NCI-H460 (cell line): ENCODE measurements at places on chromosomes 13 and 19.

GRCh38 chr19:15449620-15450527 lies at the start of gene WIZ:
TSS of gene WIZ (minus strand) at chr19:15449956. CDS start at chr19:15448307, 1,649 bp downstream.
- DNase-seq, result peak; percentile 57

GRCh38 chr13:98239162-98240076 lies 62.4 kb upstream of the RNF113B start:
- DNase-seq, result no peak

DNA sequence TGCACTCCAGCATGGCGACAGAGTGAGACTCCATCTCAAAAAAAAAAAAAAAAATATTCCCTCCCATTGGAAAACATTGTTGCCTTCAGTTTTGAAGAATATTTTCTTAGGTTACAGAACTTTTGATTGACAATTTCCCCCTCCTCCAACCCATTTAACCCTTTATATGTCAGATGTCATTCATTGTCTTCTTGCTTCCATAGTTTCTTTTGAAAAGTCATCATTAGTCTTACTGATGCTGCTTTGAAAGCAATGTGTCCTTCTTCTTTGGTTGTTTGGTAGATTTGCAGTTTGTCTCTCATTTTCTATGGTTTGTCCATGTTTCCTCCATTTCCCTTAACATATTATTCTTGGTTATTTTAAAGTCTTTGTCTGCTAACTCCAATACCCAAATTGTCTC lies 25.4 kb downstream of the ZNF558 start:
- no peak for DNase-seq

DNA sequence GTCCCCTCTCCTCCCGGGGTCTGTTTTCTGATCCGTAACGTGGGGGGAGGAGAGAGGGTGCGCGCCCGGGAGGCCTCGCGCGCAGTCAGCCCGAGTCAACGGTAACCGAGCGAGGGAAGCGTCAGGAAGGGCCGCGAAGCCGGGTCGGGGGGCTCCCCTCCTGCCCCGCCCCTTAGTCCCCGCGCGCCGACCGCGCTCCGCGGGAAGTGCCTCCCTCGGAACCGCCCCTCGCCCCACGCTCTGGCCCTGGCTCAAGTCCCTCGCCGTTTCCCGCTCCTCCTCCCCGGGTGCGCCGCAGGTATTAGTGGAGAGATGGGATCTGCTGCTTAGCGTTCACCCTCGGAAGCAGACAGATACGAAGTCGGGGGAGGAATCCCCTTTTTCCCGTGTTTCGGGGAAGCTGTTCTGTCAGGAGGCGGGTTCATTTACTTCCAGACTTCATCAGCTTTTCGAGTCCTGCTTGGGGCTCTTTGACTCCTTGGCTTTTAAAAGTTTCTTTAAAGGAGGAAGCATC lies 770 bp downstream of the HNRNPM start:
- DNase-seq, result no peak

DNA sequence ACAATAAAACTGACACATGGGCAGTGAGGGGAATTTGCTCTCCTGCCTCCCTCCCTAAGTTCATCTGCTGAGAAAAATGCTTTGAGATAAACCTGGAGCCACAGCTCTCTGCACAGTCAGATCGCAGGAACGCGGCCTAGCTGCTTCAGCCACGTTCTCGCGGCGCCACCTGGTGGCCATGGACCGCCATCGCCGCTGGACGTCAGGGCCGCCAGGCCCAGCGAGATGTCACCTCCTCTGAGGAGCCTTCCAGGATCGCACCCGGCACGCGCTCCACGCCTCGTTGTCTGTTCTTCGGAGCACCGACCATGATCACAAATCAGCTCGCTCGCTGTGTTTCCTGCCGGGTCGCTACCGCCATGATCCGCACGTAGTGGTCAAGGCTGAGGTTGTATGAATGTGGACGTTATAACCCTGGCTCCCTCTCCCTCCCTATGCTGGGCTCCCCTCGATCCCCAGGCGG lies 20.6 kb upstream of the USP29 start:
- DNase-seq, result no peak

GRCh38 chr13:100860866-100861265 lies 186.3 kb upstream of the TMTC4 start:
- no peak for DNase-seq

- DNase-seq, result no peak
Measured at GRCh38 chr13:44790289-44790688, 199.0 kb downstream of the NUFIP1 start.

GRCh38 chr13:113623491-113624234 lies 34.3 kb downstream of the ATP4B start:
- no peak for DNase-seq

GRCh38 chr19:17830567-17831418 lies 9.5 kb upstream of the INSL3 start:
- peak; percentile 80 for DNase-seq

GRCh38 chr19:31553846-31554215 lies 204.6 kb upstream of the TSHZ3 start:
- DNase-seq, result no peak

DNA sequence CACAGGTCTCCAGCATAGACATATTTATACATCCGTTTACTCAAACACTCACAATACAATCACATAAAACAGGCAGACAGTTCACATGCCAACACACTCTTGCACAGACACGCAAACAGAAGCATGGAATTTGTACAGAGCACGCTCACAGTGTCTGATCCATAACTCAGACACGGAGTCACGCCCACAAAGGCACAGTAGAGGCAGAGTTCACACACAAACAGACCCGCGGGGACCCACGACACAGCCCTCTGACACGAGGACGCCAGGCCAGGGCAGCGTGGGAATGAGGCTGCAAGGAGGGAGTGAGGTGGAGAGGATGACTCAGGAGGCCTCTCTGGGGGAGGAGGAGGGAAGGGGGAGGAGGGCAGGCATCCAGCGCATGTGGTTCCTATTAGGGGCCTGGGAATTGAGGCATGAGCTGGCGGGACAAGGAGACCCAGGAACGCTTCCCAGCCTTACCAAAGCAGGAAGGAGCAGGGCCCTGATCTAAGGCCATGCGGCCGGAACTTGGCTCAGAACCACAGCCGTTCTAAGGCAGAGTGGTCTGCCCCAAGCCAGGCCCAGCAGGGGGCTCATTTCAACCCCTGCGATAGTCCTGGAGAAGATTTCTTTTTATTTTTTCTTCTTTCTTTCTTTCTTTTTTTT lies 9.1 kb upstream of the OLFM2 start:
- peak; percentile 12 for DNase-seq

- DNase-seq, result no peak
Measured at GRCh38 chr13:112781881-112782361, 92.1 kb downstream of the ATP11A start.

- DNase-seq, result no peak
Measured at GRCh38 chr19:8515317-8515716, 1.4 kb upstream of the ZNF414 start.

DNA sequence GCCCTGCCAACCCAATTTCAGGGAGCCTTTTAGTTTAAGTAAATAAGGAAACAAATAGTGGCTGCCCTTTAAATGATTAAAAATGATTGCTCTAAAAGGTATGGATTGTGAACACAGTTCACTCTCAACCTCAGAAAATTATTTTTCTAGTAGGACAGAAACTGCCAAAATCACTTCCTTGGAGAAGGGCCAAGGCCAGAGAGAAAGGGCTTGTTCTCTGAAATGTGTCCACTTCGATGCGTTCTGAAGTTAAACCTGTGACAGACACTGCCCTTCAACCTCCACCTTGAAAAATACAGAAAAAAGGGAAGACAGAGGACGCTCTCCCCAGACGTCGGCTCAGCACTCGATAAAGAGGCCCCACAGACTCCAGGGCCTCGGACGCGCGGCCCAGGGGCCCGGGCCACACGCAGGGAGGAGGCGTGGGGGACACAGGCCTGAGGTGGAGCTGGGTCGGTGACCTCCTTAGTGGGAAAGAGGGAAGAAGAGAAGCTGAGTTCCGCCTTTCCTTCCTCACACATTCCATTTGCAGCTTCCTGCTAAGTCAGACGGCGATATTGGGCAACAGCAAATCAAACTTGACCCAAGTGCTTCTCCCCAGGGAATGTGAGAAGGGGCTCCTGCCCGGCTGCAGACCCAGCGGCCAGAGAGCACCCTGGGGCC lies 63.6 kb downstream of the RASA3 start:
- DNase-seq, result peak; percentile 92

DNA sequence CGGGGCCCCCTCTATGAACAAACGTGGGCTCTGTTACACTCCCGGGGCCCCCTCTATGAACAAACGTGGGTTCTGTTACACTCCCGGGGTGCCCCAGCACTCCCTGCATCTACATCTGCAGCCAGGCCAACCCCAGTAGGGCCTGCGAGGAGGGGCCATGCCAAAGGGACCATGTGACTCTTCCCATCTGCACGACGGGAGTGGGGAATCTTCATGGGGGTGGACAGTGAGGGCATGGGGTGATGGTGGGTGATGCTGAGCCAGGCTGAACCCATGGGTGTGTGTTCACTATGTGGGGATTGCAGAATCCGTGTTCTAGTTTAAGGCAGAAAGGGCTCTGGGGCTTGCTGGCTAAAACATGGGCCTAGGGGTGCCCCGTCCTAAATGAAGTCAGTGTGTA lies 69.9 kb upstream of the ARHGEF7 start:
- no peak for DNase-seq

- no peak for DNase-seq
Measured at GRCh38 chr19:33868788-33869412, 72.2 kb downstream of the KCTD15 start.

DNA sequence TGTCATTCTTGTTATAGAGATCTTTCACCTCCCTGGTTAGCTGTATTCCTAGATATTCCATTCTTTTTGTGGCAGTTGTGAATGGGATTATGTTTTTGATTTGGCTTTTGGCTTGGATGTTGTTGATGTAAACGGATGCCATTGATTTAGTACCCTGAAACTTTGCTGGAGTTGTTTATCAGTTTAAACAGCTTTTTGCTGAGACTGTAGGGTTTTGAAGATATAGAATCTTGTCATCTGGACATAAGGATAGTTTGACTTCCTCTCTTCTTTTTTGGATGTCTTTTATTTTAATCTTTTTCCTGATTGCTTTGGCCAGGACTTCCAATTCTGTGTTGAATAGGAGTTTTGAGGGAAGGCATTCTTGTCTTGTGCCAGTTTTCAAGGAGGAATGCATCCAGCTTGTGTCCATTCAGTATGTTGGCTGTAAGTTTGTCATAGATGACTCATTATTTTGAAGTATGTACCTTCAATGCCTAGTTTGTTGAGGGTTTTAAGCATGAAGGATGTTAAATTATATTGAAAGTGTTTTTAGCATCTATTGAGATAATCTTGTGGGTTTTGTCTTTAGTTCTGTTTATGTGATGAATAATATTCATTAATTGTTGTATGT lies 16.8 kb downstream of the ZNF431 start:
- no peak for DNase-seq

DNA sequence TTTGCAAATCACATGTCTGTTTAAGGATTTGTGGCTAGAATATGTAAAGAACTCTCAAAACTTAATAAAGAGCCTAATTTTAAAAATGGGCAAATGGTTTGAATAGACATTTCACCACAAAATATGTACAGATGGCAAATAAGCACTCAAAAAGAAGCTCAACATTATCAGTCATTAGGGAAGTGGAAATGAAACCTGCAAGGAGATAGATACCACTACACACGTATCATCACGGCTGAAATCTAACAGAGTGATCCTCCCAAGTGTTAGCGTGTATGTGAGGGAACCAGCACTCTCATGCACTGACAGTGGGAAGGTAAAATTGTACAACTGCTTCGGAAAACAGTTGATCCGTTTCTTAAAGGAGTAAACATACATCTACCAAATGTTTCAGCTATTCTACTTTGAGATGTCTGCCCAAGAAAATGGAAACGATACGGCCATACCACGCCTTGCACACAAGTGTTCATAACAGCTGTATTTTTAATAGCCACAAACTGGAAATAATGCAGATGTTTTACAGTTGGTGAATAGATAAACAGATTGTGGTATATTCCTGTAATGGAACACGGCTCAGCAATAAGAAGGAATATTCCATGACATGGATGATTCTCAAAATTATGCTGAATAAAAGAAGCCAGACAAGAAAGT lies 14.5 kb downstream of the ARHGEF7 start:
- no peak for DNase-seq

DNA sequence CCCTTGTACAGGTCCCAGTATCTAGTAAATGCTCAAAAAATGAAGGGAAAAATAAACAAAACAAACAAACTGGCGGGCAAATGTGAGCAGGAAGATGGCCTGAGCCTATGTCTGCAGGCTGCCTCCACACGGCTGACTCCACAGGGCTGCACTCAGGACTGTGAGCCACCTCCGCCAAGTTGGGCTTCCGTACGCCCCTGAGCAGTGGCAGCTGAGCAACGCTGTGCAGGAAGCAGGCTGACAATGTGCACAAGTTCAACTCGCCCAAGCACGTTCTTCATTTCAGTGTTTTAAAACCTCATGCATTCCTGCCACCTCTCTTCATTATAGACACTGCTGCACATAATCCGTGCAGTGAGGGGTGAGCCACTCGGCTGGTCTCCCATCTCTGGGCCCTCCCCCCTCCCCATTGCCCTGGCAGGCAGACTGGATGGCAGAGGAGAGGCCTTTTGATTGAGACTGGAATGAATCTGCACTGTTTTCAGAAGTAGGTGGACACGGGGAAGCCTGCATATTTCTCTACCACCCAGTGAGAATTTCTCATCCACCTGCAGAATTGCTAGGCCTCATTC lies 915.3 kb downstream of the UQCRFS1 start:
- no peak for DNase-seq

GRCh38 chr19:51467864-51468544 lies 9.8 kb upstream of the SIGLEC8 start:
- DNase-seq, result no peak

DNA sequence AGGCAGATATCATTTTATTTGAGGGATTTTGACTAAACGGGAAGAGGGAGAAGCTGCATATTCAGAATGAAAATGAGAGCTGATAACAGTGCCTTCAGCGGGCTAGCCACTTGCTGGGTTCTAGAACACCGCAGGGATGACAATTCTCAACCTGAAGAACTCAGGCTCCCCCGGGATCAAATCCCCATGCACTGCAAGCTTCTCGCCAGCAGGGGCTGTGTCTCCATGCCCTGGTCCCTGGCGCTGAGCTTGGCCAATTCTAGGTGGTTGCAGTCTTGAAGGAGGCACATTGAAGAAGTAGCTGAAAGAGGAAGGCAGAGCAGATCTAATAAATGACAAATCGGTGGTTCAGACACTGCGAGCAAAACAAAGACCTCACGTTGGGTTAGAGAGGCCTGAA lies 128.7 kb downstream of the UQCRFS1 start:
- no peak for DNase-seq

- no peak for DNase-seq
Measured at GRCh38 chr19:4577020-4577782, 17.7 kb upstream of the SEMA6B start.

GRCh38 chr13:91302111-91302510 lies 45.4 kb upstream of the MIR17HG start:
- DNase-seq, result no peak

DNA sequence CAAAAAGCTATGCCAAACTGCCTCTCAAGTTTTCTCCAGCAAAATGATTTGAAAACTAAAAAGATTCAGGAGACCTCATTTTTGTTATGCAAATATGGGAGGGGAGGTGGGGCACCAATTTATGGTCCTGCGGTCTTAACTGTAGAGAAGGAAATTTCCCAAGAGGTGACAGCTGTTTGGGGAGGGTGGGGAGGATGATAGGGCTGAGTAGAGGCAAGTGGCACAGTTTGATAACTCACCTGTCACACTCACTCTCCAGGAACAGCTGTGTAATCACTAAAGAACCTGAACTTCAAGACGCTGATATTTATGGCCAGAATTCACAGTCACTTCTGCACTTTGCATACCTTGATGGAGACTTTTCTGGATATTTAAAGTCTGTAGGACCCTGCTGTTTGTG lies 232.9 kb upstream of the STARD13 start:
- DNase-seq, result no peak

GRCh38 chr19:10544753-10545251 lies 1.1 kb downstream of the ATG4D start:
- no peak for DNase-seq
